ENCODE measurements at places on chromosomes 16 and 17.

DNA sequence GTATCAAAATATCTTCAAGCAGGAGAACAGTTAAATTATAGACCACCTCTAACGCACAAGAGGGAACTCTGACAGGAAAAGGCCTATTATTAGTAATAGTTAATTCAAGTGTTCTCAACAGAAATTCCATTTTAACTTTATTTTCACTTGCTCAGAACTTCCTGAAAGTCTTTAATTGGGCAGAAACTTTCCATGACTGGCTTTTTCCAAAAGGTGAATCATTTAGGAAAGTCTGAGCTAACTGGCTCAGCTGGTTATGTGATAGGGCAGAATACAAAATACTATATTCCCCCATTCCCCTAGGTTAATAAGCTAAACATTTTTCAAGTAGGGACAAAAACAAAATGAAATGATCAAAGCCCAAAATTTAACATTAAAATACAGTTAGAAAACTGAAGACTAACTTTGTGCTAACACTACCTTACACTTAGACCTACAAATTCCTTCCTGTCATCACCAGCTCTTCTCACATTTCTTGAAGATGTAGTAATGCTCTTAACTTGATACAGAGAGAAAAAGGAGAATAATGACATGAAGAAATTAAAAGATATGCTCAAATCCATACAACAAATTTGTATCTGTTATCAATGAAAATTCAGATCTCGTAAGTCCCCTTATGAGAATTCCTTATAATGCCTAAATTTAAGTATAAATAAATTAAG is 31.0 kb downstream of the CFDP1 start:
- DNase-seq: no peak

GRCh38 chr17:43170140-43170765 is 761 bp upstream of the NBR1 start:
- DNase-seq: no peak

GRCh38 chr16:84068041-84068440 is 25.4 kb upstream of the SLC38A8 start:
- DNase-seq: no peak

DNA sequence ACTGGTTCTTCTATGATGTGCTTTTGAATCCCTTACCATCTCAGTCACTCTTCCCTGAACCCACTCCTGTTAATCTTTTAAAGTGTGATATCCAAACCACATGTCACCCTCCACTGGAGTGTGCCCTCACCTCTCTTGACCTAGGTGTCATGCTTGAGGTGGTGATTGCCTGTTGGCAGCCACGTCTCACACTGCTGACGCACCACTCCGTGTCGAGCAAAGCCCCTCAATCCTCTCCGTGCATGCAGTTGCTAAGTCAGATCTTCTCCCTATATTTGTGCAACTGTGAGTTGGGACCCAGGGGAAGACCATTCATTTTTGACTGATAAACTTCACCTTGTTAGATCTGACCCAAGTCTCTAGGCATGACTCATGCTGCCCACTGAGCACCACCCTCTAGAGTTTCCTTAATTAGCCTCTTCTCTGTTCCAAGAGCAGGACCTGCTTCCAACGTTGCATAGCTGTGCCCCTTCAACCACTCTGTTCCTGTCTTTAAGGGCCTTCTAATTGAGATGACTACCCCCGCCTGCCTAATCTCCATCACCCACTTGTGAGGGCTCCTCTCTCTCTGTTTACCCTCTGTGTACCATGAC is 2.7 kb downstream of the MYH13 start:
- DNase-seq: no peak

GRCh38 chr16:53449816-53450517 is 15.7 kb downstream of the RBL2 start:
- DNase-seq: no peak

- no peak for DNase-seq
Observed at GRCh38 chr17:72976971-72977770, 115.3 kb downstream of the SLC39A11 start.

DNA sequence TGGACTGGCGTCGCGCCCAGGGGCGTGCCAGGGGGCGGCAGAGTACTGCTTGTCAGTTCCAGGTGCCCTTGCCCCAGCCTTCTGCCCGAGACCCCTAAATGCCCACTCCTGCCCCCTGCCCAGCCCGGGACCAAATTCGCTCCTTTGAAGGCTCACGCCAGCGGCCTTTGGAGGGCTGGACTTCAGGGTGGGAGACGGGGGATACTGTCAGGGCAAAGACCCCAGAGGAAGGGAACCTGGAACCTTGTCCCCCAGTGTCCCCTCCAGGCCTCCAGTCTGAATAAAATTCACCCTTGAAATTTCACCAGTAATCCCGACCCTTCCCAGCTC is 737 bp downstream of the OTOP3 start:
- DNase-seq: no peak

- no peak for DNase-seq
Observed at GRCh38 chr17:44362459-44362948, 1.1 kb downstream of the FAM171A2 start.

GRCh38 chr17:44887971-44888954 is 11.0 kb downstream of the EFTUD2 start:
- DNase-seq: no peak

DNA sequence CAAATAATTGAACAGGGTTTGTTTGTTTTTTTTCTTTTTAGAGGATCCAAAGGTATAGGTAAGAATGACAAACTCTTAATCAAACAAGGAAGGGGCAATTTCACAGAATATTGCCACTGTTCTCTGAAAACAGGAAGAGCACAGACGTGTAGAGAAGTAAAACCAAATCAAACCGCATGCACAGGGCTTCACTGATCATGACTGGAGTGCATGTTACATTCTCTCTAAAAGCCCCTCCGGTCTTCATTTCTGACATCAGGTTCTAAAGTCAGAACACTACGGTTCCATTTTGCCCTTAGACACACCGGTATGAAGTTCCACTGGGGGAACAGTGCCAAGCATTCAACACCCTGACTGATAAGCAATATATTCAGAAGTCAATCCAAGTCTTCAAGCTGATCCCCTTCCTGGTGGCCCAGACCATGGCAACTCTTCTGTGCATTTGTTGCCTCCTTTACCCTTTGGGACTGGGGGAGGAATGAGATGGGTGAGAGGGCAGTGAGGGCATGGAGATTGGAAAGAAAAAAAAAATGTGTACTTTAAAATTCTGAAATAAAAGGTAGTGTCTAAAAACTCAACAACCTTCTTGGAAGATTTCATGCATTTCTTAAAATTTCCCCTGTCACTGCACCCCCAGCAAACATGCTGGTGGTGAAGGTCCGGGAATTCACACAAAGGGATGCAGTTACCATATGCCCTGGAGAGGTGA is 1.4 kb downstream of the MMD start:
- no peak for DNase-seq

DNA sequence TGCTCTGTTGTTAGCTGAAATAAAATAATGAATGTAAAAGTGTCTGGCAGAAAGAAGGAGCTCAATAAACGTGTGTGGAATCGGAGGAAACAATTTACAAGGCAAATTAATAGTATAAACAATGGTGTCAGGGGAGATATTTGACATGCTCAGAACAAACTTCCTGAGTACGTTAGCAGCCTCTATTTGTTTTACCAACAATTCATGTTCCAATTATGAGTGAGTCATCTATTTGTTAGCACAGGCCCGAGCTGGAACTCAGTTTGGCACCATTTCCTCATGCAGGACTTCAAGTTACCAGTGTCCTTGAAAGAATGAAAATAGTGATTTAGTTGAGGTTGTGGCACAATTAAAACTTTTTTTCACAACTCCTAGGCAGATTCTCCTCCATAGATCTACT is 9.1 kb downstream of the ASIC2 start:
- DNase-seq: no peak

GRCh38 chr17:17424552-17424951 is 52.2 kb upstream of the MED9 start:
- DNase-seq: no peak

- no peak for DNase-seq
Observed at GRCh38 chr16:9908613-9909012, 273.6 kb downstream of the GRIN2A start.

DNA sequence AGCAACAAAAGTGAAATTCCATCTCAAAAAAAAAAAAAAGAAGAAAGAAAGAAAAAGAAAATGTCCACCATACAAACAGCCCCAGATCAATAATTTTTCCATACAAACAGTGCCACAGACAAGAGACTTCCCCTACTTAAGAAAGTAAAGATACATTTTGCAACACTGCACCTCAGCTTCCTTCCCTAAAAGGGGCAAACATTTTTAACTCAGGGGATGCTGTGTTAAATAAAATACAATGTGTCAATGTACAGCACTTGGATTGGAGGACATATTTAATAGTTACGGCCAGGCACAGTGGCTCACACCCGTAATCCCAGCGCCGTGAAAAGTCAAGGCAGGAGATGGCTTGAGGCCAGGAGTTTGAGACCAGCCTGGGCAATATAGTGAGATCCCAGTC is 22.3 kb downstream of the MYH11 start:
- no peak for DNase-seq

DNA sequence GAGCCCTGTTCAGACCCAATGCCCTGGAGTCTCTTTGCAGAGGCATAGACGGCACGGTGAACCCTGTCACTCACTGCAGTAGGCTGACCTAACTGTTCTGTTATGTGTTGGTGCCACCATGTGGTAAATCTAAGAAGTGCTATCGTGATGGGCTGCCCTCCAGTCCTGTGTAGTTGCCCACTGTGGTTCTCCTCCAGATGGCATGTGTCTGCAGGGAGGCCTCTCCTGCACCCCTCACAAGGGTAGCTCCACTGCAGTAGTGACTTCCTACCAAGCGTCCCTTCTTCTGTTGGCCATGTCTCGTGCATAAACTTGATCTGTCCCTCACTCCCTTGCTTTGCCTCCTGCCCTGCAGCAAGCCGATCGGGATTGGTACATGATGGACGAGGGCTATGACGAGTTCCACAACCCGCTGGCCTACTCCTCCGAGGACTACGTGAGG is 5.8 kb downstream of the DHX38 start:
- no peak for DNase-seq

GRCh38 chr17:8190506-8190905 is 526 bp upstream of the BORCS6 start:
- no peak for DNase-seq

GRCh38 chr17:79628861-79629547 is 18.2 kb upstream of the RBFOX3 start:
- peak; percentile 54 for DNase-seq

- no peak for DNase-seq
Observed at GRCh38 chr17:78176548-78177025, 8.2 kb downstream of the SYNGR2 start.

DNA sequence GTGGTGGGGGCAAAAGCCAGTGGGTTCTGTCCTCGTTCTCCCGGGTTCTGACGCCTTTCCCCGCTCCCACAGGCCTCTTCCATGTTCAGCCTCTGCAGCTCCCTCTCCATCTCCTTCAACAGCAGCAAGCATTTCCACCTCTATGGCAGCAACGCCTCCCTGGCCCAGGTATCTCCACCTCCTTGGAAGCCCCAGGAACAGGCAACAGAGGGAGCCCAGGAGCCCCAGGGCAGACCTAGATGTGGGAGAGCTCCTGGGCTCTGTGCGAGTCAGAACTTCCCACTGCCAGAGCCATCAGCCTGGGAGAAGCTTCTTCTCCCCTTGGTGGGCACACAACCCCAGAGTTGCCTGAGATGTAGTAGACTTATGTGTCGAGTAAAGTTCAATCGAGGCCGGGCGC is 7.8 kb downstream of the ZNF768 start:
- DNase-seq: no peak

- DNase-seq: no peak
Observed at GRCh38 chr16:27169511-27170071, 33.7 kb upstream of the KDM8 start.

DNA sequence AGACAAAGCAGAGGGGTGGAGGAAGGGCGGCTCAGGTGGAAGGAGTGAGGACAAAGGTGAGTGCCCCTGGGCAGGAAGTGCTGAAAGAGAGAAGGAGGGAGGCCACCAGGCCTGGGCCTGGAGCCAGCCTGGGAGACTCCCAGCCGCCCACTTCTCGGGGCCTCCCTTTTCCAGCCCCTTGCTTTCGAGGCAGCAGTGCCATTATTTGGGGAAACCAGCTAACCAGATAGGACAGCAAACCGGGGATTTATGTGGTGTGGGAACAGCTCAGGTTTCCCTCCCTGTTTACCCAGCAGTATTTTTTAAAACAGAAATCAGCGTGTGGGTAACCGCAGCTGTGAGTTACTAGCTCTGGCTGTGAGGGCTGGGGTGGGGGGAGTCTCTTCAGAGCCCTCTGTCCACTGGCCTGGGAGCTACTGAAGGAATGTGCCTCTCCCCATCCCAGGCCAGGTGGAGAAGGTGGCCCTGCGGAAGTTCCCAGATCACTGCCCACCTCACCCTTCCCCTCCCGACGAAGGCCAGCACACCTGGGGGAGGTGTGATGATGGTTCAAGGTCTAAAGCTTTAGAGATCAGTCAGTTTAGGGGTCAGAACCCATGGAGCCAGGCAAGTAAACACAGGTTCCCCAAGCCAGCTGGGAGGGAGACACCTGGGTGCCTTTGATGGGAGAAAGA is 8.4 kb upstream of the MEOX1 start:
- DNase-seq: no peak

DNA sequence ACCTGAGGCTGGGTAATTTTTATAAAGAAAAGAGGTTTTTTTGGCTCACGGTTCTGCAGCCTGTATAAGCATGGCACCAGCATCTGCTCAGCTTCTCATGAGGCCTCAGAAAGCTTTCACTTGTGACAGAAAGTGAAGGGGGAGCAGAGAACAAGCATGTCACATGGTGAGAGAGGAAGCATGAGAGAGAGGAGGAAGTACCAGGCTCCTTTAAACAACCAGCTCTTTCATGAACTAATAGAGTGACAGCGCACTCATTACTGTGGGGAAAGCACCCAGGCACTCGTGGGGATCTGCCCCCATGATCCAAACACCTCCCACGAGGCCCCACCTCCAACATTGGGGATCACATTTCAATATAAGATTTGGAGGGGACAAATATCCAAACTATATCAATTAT is 86.8 kb downstream of the USP32 start:
- no peak for DNase-seq

DNA sequence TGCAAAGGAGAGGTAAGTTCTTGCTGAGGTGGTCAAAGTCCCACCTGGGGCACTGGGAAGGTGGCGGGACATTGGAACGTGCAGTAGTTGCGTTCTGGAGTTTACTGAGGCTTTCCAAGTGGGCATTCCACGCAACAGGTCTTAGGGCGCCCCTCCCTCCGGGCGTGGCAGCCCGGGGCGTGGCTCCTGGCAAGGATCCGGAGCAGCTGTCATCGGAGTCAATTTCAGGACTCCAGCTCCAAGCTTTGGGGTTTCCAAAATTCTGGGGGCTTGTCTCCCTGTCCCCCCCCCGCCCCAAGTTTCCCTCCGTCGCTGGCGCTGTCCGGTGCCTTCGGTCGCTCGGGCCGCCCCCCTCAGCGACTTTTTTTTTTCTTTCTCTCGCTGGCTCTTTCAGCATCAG is 43.1 kb upstream of the AMZ2 start:
- peak; percentile 82 for DNase-seq

GRCh38 chr16:66904846-66905632 is 13.6 kb downstream of the CDH16 start:
- DNase-seq: no peak

DNA sequence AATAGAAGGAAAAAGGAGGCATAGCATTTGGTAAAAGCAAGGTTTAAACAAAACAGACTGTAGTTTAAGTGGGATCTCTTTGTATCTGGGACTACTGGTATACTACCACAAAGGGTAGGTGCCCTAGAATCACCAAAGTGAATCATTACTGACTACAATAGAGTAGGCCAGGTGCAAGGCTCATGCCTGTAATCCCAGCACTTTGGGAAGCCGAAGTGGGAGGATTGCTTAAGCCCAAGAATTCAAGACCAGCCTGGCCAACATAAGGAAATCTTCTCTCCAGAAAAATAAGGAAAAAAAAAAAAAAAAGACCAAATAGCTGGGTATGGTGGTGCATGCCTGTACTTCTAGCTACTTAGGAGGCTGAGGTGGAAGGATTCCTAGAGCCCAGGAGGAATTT is 60.8 kb upstream of the CORO6 start:
- no peak for DNase-seq
